ENCODE measurements at places on chromosomes 1 and 21.

DNA sequence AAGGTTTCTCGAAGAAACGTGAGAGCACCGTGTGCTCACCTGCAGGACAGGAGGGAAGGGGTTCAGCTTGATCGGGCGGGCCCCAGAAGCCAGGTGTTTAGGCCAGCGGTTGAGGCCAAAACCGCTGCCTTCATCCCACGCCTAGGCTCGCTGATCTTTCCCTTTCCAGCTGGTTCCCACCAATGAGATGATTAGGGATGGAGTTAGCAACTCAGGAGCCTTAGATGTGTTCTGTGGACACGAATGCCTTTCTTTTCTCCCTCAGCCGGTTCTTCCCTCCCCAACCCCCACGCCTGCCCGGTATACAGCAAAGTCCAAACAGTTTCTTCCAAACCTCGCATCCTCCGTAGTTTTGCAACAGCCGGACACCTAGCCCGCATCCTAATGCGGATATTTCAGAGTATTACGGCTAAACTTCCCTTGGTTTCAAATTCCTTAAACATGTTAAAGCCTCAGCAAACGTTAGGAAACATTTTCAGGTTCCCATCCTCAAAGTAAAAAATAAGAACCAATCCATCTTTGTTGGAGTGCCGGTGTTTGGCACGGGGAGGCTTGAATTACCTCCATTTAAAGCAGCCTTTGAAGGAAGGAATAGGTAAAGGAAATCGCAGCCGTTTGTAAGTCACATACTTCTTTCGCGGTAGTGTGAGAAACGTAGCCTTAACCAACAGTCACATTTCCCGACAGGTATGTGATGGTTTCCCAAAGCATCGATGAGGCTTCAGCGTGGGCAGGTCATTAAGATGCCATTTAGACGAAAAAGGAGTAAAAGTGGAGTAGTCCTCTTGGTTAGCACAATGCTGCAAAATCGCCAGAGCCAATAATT lies 1.1 kb downstream of the LRRC8C start:
- DNase-seq, result no peak

- DNase-seq, result peak; percentile 61
Observed at GRCh38 chr1:235069577-235070563, 58.8 kb downstream of the TOMM20 start.

GRCh38 chr1:42679364-42679983 lies 2.7 kb upstream of the YBX1 start:
- no peak for DNase-seq

DNA sequence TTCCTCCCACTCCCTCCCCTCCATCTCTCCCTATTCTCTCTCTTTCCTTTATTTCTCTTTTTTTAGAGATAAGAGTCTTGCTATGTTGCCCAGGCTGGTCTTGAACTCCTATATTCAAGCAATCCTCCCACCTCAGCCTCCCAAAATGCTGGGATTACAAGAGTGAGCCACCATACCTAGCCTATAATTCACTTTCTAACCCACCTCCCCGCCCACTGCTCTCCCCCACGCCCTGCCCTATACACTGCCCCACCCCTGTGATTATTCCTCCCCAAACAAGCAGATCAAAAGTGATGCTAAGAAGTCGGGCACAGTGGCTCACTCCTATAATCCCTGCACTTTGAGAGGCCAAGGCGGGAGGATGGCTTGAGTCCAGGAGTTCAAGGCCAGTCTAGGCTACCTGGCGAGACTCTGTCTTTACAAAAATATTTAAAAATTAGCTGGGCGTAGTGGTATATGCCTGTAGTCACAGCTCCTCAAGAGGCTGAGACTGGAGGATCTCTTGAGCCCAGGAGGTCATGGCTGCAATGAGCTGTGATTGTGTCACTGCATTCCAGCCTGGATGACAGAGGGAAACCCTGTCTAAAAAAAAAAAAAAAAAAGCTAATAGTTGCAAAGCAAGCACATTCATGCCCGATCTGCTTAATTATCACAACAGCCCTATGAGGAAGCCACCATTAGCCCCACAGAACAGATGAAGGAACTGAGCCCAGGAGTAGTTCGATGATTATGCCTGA lies 12.8 kb upstream of the E2F2 start:
- no peak for DNase-seq

GRCh38 chr1:235021321-235021720 lies 107.3 kb downstream of the TOMM20 start:
- no peak for DNase-seq

GRCh38 chr1:160171354-160171753 lies 19.0 kb upstream of the CASQ1 start:
- no peak for DNase-seq

GRCh38 chr1:31183126-31183525 lies 56.6 kb downstream of the NKAIN1 start:
- DNase-seq, result no peak

- DNase-seq, result no peak
Observed at GRCh38 chr1:6870086-6870485, 84.8 kb downstream of the CAMTA1 start.

GRCh38 chr21:42760361-42760950 lies 107.0 kb downstream of the PDE9A start:
- no peak for DNase-seq

DNA sequence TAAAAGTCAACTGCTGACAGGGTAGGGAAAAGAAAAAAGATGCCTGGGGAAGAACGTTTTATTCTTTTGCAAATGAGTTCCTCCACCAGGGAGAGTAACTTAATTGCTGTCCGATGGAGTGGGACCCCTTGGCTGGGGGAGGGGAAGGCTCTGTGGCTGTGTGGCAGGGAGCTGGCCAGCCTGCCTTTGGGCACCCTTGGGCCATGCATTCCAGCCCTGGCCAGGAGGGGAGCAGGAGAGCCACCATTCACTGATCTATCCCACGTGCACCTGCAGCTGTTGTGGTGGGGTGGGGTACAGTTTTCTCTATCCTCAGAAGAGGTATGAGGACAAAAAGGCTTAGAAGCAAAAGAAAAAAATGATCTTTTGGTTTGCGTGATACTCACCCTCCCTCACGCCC lies 116.9 kb downstream of the KCNK1 start:
- no peak for DNase-seq

DNA sequence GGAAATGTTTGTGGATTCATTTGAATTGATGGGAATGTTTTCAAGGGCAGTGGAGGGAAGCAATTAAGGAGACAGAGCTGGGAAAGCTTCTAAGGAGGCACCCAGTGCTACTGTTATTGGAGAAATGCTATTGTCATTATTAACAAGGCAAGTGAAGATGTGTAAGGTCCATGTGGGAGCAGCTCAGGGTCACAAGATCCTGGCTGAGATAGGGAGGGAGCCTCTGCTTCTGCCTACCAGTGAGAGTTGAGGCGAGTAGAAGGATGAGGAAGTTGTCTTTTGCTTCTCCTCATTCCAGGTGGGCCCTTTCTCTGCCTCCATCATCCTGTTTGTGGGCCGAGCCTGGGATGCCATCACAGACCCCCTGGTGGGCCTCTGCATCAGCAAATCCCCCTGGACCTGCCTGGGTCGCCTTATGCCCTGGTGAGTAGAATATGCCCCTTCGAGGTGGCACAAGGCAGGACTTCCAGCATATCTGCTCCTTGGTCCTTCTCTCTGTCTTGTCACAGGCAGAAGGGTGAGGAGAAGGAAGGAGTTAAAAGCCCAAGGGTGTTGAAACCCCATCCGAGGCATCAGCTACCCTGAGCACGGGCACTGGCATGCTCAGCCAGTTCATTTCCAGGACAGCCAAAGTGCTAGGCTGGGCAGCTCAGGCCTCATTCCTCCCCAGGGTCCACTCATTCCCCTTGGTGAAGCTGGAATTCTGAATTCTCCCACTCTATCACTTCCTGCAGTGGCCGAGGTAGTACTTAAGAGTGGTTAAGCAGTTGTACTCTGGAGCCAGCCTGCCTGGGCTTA lies 3.7 kb downstream of the MFSD2A start:
- no peak for DNase-seq

DNA sequence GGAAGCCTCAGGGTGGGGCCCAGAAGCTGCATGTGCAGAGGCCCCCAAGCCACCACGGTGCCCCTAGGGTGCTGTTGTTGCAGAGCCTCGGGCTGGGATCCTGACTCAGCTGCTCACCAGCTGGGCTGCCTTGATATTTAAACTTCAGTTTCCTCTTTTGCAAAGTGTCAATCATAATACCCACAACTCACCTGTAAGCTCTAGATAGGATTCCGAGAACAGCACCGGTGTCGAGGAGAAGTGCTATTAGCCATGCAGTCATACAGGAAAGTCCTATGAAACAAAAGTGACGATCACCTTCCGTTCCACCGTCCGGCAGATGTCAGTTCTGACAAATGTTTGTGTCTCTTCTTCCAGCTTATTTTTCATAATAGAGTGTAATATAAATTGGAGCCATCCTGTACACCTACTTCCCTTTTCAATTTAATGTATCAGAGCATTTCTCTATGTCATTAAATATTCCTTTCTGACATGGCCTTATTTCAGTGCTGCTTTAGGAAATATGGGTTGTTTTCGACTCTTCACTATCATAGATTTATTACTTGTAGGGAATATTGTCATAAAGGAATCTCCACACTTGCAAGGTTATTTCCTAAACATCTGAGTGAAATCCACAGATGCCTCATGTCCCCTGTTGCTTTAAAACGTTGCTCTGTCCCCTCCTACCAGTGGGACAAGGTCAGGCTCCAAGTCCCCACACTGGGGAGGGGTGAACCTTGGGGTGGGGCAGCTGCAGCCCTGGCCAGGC lies 100.8 kb downstream of the SIK1 start:
- no peak for DNase-seq

- no peak for DNase-seq
Observed at GRCh38 chr1:117032681-117033539, 27.2 kb upstream of the TTF2 start.

DNA sequence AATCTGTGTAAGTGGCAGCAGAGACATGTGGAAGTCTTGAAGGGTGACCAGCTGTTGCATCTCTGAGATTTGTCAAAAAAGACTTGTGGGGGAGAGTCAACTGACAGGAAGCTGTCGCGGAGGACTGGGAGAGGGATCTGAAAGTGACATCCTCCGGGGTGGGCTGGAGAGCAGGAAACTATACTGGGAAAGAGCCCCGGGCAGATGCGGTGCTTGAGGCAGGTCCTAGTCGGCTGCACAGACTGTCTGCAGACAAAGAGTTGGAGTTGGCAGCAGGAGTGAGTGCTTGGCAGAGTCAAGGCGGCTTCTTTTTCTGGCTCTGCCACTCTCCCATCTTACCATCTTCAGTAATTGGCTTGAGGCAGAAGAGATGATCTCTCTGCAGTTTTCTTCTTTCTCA lies 294.0 kb upstream of the C1orf87 start:
- no peak for DNase-seq

DNA sequence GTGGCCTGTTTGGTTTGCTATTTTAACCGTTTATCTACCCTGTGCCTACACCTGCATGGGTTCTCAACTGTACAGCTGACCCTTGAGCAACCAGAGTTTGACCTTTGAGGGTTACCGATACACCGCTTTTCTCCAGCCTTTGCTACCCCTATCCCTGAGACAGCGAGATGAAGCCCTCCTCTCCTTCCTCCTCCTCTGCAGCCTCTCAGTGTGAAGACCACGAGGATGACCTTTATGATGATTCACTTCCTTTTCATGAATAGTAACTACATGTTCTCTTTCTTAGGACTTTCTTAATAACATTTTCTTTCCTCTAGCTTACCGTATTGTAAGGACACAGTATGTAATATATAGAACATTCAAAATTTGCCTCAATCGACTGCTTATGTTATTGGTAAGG lies 14.5 kb upstream of the RNF187 start:
- DNase-seq, result no peak

All from COR-L47 (cell line).